Activated naive CD4-positive, alpha-beta T cell treated with anti-CD3 and anti-CD28 coated beads for 36 hours (primary cell): ENCODE measurements at places on chromosomes 3 and 15.

DNA sequence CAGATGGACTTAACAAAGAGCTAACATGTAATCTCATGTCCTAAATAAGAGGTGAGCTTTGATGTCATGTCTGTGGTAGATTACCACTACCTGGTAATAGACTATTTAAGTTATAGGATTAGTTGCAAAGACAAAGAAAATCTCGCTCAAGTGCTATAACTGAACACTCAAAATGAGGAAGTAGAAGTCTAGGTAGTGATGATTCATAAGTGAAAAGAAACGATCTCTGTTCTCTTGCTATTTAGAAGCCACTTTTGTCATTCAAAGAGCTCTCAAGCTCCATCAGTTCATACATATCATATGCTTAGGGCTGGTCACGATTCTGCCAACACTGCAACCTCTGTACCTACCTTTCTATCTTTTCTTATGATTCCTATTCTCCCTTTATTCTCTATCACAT lies 110.9 kb downstream of the EDEM1 start:
- no peak for DNase-seq

DNA sequence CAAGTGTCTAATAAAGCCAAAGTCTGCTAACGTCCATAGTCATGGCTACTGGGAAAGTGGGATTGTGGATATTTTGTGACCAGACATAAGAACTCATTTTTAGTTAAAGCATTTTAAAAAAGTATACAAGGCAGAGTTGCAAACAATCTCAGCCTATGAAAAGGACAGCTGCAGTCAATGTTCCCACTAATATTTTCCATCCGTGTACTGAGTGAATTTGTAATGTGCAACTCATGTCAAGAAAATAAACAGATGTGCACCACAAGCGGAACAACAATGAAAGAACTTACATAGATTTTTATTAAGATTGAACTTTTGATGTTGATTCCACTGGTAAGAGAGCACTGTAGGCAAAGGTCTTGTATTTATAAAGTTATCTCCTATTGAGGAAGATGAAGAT lies 231.3 kb upstream of the SEMA6D start:
- no peak for DNase-seq

DNA sequence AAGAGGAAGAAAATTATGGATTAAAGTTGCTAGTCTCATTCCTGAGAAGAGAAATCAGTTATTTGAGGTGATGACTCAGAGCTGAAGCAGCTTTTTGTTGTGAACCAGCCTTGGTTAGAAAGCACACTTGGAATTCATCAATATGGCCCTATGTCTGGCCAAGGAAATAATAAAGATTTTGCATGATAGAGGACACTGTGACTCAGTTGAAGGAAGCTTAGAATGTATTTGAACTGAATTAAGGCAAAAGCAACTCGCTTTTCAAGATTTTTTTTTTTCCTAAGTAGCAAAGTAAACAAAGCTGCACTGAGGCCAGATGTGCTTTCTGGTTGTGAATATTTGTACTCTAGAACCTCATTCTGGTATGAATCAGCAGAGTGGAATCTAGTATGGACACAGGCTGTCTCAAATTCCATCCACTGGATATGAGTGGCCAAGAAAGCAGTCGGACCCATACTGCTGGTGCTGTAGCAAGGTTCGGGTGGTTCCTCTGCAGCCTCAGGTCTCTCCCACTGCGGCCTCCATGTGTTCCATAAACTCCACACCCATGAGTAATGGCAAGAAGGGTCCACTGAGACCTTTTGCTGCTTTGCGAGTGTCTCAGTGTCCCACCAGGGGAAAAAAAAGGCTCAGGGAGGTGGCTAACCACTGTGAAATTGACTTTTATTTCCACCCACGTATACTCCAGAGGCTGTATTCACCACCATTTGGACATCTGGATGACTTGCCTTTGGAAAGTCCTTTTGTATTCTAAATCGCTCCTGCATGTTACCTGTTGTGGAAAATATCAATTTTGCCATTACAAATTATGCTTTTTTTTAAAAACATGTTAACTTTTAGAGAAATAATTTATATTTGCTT lies 53.1 kb downstream of the TGFBR2 start:
- no peak for DNase-seq

DNA sequence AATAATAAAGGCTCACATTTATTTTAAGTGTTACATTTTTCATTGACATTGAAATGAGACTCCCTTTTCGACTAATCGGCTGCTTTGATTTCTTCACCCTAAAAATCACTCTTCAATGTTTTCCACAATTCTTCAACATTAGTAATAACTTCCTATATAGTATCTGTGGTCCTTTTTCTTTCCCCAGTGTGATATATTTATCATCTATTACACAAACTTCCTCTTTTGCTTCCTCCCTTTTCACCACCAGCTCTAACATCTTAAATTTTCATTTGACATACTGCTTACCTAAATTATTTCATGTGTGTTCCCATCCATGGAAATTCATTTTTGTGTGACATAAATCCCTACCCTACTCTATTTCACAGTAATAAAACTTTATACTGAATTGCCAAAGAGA lies 244.4 kb downstream of the TIGIT start:
- DNase-seq, result no peak

DNA sequence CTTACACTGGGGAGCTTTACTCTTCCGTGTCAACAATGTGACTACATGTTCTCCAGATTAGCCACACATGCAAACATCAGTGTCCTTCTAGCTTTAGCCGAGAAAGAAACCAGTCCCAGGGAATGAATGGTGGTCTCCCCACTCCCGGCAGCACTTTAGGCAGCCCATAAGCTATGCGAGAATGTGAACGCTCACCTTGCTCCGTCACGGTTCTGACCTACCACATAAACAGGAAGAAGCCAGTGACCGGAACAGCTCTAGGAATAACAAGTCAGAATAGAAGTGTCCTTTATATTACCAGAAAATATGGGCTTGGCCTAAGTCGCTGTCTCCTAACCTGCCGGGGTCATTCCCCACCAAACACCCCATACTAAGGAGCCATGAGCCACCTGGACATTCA lies 98.0 kb upstream of the ABHD17C start:
- no peak for DNase-seq

GRCh38 chr3:36895496-36896409 lies 49.1 kb downstream of the TRANK1 start:
- DNase-seq, result no peak

DNA sequence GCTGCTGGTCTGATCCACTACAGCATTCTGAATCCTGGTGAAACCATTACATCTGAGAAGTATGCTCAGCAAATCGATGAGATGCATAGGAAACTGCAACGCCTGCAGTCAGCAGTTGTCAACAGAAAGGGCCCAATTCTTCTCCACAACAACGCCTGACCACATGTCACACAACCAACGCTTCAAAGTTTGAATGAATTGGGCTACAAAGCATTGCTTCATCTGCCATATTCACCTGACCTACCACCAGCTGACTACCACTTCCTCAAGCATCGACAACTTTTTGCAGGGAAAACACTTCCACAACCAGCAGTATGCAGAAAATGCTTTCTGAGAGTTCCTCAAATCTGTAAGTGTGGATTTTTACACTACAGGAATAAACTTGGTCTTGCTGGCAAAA lies 54.7 kb upstream of the C2CD4B start:
- DNase-seq, result no peak

GRCh38 chr3:53628536-53629401 lies 134.4 kb downstream of the CACNA1D start:
- no peak for DNase-seq

- DNase-seq, result no peak
These were observed 136.2 kb upstream of the ICE2 start for GRCh38 chr15:60614862-60615771.

DNA sequence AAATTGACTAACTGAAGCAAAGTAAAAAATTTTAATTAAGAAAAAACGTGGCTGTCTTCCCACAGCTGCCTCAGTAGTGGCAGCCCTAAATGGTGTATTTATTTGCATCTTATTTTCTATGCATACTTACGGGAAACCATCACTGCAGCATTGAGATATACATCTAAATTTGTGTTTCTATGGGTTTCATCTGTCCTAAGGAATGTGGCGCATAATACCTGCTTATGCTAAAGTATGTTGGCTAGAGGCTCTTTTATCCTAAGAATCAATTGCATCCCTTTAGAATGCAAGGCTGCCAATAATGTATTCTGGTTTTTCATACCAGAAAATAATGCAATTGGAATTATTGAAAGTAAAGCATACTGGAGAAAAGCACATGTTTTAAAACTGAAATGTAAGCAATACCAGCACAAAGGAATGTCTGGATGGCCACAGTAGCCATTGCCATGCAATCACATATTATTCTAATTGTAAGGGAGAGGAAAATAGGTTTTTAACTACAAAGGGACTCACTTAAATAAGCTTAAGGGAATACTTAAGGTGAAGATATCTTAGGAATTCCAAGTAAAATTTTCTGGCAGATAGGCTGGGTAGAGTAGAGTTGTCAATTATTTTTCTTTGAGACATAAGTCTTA lies 834.5 kb upstream of the NECTIN3 start:
- DNase-seq, result no peak

- DNase-seq, result peak; percentile 69
These were observed 283.1 kb downstream of the FGF12 start for GRCh38 chr3:192444096-192444790.

DNA sequence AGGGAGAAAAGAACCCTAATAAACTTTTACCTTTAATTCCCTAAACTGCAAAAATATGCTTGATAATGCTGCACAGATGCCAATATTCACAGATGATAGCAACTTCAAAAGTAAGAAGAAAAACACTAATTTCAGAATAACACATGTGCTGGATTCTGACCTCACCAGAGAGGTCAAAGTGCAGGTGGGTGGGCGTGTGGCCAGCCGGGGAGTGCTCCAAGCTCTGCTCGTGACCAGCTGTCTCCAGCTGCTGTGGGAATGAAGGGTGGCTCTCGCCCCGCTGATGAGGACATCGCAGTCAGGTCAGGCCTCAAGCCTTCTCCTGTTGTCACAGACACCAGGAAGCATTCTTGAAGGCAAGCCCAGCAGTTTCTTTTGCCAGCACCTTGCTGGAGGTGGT lies 57.1 kb downstream of the ADAMTS17 start:
- DNase-seq, result no peak

DNA sequence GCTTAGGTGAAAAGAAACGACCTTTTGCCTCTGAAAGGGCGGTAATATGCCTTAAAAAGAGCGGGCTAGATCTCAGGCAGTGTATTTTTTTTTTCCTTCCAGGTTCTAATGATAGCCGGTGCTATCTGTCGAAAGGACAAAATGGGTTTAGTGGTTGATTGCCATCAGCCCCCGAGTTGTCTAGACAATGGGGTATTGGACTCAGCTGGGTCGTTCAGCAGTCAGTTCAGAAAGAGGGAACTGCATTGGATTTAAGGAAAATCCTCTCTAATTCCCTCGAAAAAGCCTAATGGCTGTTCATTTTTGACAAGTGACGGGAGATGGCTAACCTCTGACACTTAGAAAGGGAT lies 728 bp downstream of the EIF2B5 start:
- no peak for DNase-seq

- DNase-seq, result no peak
These were observed 238.6 kb downstream of the BBX start for GRCh38 chr3:107761391-107761790.

DNA sequence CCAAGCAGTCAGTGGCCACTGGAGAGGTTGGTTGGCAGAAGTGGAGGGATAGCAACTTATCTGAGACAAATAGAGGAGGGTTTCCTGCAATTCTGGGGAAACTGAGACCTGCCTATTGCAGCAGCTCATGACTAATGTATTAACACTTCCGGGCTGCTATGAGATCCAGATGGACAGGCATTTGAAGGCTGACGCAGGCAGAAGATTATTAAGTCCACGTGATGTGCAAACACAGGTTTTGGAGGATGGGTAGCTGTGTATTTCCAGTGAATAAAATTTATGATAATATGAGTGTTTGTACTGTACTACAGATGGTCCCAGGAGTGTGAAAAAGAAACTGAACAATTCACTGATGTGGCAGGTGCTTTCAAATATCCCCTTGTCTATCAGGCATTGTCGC lies 28.5 kb upstream of the CFAP161 start:
- no peak for DNase-seq

- DNase-seq, result no peak
These were observed at the start of gene RGMA for GRCh38 chr15:93088981-93089726. Gene RGMA (minus strand): TSS chr15:93089211. CDS start chr15:93088932, 279 bp downstream.

- DNase-seq, result no peak
These were observed 954 bp upstream of the DGKG start for GRCh38 chr3:186362988-186363387.

- DNase-seq, result no peak
These were observed 157.2 kb downstream of the XXYLT1 start for GRCh38 chr3:195113536-195114425.

DNA sequence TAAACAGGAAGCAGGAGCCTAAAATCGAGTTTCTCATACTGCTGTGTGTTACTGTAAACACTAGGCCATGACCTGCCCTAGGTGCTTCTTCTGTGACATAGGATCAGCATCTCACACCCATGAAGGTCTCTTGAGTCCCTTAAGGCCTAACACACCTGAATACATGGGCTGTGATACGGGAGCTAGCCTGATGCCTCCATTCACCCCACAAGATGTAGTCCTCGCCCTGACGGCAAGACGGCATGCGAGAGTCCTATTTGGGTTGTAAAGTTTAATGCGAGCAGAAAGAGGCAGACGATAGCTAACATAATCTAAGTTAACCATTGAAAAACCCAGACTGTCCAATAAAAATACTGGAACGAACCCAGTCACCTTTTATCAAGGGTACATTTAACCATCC lies 241.1 kb upstream of the ICE2 start:
- peak; percentile 18 for DNase-seq

GRCh38 chr15:56939257-56939656 lies 20.8 kb downstream of the TCF12 start:
- DNase-seq, result no peak

- DNase-seq, result no peak
These were observed 29.0 kb downstream of the ADCY5 start for GRCh38 chr3:123419850-123420297.

- no peak for DNase-seq
These were observed 977.0 kb upstream of the NR2F2 start for GRCh38 chr15:95353512-95353911.

- DNase-seq, result no peak
These were observed 116.1 kb downstream of the RAB11A start for GRCh38 chr15:65985387-65985786.

- no peak for DNase-seq
These were observed 31.8 kb downstream of the HEG1 start for GRCh38 chr3:125023833-125024555.

DNA sequence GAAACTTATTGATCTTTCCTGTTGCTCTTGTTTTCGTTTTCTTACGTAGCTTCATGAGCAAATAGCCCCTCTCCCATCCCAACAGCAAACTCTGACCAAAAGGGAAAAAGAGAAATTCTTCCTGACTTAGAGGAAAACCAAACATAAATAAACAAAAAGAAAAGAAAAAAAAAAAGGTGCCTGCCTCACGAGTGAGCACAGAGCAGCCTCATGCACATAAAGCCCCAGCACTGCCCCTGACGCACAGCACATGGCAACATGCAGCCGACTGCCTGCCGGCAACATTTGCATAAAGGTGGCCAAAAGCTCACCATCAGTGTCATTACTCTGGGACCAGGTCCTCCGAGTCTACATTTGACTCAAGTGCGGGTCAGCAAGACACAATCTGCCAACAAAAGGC lies 6.4 kb downstream of the POC1A start:
- DNase-seq, result no peak

GRCh38 chr3:37779289-37780152 lies 82.2 kb upstream of the CTDSPL start:
- peak; percentile 37 for DNase-seq
